Fibroblast of skin of right quadriceps (primary cell): ENCODE measurements at places on chromosomes 6 and 20.
A peak's percentile ranks its signal among the peaks of the same experiment; 100 is the strongest.

GRCh38 chr6:127481628-127482027, 22.4 kb upstream of the KIAA0408 start:
- peak; percentile 52 for DNase-seq

GRCh38 chr6:107714104-107714503, 110.0 kb downstream of the SCML4 start:
- no peak for DNase-seq

- DNase-seq: no peak
Observed at GRCh38 chr6:54515713-54516112, 207.5 kb downstream of the TINAG start.

- DNase-seq: peak; percentile 9
Observed at GRCh38 chr6:141248021-141248799, 884.5 kb upstream of the GJE1 start.

DNA sequence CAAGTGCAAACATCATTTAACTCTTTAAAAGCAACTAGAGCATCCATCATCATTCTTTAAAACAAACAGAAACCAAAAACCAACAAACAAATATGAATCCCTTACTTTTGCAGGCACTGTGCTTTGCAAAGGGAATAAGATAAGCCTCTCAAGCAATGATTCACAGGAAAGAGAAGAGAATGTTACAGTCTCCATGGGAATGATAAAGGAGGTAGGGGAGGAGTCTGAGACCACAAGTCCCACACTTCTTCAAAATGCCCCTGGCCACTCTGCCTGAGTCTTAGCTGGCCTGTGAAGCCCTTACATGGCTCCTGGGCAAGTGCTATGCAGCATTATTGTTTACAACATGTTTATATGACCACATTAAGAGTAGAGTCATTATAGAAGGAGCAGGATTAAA, 257.7 kb upstream of the MARCKS start:
- peak; percentile 35 for DNase-seq

DNA sequence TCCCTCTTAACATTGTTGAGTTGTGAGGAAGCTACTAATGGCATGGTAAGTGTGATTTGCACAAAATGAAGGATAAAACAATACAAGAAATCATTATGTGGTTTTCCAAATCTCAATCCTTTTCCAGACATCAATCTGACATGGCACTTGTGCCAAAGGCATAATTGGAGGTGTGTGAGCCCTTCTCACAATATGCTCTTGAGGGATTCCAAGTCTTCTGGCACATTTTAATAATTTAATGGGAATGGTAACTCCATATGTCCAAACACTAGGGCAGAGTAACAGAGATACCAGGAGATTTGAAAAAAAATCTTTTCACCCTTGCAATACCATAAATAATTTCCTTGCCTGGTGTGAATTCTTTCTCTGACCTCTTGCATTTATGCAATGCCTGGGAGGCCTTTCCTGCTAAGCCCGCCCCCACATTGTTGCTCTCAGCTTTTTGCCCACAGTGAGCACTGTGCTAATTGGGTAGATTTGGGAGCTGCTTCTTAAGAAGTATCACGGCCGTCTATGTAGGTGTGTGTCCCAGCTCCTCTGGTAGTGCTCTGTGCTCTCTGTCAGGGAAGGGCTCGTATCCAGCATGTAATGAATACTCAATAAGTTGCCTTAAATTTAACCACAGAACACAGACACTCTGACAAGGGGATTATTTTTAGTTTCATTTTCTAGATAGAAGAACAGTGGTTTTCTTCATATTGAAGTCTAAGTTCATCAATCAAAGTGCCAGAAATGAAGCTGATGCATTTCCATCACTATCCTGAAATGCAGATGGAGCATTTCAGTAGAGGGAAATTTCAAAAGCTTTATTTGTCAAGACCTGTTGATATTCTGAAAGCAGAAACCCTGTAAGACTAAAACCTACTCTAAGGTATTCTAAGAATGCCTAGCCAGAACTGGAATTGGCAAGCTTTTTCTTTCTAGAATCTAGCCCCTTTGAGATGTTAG, 54.4 kb upstream of the CEP85L start:
- DNase-seq: peak; percentile 74

DNA sequence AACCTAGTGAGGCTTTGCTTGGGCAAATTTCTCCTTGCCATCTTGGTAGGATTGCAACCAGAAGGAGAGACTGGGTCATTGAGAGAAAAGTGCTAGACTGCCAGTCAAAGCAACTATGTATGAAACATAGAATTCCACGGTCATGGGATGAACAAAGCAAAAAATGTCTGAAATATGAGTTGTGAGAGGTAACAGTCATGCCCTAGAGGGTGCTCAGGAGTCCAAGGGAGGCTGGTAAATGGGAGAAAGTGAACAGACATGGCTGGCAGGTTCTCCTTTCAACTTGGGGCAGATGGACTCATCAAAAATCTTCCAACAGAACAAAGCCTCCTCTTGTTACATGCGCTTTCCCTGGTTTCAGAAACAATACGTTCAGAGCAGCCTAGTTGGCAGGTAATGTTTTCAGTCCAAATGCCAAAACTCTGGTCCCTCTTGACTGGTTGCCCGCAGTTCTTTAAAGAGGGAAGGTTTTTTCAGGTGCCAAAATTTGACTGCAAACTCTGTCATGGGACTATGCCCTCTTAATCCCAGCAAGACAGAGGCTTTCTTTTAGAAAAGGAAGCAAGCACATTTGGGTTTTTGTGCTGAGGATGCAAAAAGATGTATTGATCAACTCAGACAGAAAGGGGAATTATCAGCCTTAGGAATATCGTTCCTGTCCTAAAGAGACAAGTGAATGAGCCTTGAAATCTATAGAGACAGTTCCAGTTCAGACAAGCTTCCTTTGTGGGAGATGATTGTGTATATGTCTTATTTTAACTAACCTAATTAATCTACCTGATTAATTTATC, 68.5 kb upstream of the SASH1 start:
- peak; percentile 49 for DNase-seq
